ENCODE measurements at places on chromosomes 3 and 15. TPM values are rescaled to one million over a fixed set of nuclear protein-coding genes. Genes with fewer than 3 reads are reported as not detected.

The WDR93 gene
- total RNA-seq = 0.07 TPM

The NR1I2 gene
- total RNA-seq = not detected

The MPI gene
- total RNA-seq = 57.3 TPM

The SKOR1 gene
- 0.07 TPM for total RNA-seq

DNA sequence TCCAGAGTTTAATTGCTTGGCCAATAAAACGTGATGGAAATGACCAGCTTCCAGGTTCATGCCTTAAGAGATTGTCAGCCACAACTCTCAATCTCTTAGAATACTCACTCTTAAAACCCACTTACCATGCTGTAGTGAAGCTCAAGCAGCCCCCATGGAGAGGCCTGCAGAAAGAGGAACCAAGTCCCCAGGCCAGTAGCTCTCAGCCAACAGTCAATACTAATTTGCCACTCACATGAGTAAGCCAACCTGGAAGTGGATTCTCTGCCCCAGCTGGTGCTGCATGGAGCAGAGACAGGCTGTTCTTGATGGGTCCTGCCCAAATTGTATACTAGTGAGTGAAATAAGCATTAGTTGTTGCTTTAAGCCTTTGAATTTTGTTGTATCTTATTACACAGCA, 155.9 kb downstream of the OXSM start:
- no peak for DNase-seq

GRCh38 chr15:39804026-39804425, 21.4 kb upstream of the FSIP1 start:
- DNase-seq = no peak

- no peak for DNase-seq
Measured at GRCh38 chr3:8576841-8577571, 67.6 kb downstream of the SSUH2 start.

DNA sequence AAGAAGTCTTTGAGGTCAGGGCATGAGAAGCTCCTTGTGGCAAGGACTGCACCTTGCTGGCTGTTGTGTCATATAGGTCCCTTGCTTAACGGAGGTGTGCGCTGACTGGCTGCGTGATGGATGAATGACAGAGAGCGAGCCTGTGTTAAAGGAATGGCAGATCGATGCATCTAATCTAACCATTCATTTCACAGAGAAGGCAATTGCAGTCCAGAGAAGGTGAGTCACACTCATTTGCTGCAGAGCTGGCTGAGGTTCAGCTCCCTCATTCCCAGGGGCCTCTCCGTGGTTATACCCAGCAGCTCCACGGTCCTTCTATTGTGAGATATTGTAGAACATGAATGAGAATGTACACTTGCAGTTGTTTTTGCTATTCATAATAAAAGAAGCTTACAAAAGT, 289.3 kb downstream of the EPHB1 start:
- no peak for DNase-seq

DNA sequence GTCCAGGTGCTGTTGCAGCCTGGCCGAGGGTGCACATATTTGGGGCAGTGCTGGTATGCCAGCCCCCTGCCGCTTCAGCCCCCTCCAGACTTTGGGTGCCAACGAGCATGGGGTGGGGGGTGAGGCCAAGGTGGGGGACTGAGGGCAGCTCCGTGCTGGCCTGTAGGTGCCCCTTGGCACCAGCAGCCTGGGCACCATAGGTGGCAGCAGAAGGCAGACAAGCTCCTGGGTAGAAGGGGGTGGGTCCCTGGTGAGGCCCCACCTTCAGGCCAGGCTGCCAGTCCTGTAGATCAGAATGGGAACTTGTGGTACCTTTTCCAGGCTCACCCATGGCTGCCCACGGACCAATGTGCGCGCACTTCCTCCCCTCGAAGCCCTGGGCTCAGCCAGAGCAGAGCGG, 16.1 kb upstream of the PLA2G4E start:
- no peak for DNase-seq

DNA sequence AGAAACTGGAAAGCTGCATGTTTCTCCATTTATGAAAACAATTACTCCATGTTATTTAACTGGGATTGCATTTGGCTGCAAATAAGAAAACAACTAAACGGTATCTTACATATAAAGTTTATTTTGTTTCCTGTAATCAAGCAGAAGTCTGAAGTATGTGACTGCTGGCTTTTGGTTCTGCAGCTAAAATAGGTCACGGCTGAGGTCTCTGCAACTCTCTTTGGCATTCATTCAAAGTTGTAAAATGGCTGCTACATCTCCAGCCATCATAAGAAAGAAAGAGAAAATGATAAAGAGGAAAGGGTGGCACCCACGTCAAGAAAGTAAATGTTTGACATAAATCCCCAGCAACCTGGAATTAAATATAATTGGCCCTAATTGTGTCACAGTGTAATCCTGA, 406.1 kb downstream of the TBC1D5 start:
- no peak for DNase-seq

GRCh38 chr15:59185725-59186124, 20.9 kb upstream of the LDHAL6B start:
- DNase-seq = no peak

- no peak for DNase-seq
Measured at GRCh38 chr3:30535525-30535924, 70.9 kb upstream of the TGFBR2 start.

DNA sequence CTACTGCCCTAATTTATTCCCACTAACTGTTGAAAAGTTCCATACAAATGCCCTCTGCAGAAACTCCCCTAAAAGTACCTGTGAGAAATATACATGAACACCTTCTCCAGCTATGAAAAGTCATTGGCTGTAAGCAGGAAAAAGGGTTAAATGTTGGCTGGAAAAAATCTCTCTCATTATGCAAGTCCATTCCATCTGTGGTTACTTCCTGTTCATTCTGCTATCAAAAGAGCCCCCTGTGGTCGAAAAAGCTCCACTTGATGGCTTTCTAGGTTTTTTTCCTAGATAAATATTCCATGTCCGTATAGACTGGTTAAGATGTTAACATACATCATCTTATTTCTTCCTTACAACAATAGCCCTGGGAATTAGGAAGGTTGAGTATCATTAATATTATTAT, 56.2 kb upstream of the AKAP13 start:
- DNase-seq = no peak

Measured in pulmonary artery endothelial cell (primary cell).